Astrocyte of the spinal cord (primary cell): ENCODE measurements at places on chromosomes 16 and 17.

GRCh38 chr17:6421700-6422604 lies 13.0 kb downstream of the AIPL1 start:
- peak; percentile 61 for DNase-seq

DNA sequence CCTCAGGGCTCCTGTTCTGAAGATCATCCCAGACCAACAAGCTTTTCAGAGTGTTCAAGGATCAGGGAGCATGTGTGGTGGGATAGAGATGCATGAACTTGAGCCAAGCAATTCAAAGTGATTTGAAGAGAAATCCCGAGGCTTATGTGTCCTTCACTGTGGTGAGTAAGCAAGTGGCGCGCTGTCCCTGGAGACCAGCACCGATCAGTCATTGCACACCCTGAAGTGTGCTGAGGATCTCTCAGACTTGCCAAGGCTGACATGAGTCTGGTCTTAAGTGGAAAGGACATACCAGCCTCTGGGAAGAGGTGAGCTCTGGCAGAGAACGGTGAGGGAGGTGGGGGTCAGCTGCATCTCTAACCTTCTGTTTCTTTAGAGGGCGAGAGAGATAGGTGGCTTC lies 43.8 kb upstream of the CDH13 start:
- no peak for DNase-seq

DNA sequence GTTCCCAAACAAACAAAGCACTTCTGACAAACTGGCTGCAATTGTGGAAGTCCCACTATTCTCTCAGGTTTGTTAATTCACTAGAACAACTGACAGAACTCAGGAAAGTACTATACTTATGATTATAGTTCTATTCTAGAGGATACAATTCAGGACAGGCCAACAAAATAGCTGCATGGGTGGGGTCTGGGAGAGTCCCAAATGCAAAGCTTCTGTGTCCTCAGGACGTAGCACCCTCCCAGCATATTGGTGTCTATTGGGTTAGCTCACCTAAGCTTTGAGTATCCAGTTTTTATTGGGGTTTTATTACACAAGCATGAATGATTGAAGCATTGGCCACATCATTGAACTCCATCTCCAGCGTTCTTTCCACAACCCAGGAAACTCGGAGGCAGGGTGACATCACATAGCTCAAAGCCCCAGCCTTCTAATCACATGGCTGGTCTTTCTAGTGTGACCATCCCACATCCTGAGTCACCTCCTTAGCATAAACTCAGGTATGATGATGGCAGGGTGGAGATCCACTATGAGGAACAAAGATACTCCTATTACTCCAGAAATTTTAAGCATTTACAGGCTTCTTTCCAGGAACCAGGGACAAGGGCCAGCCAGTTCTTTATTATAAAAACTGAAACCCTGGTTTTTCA lies 43.9 kb upstream of the CCNF start:
- DNase-seq: no peak

DNA sequence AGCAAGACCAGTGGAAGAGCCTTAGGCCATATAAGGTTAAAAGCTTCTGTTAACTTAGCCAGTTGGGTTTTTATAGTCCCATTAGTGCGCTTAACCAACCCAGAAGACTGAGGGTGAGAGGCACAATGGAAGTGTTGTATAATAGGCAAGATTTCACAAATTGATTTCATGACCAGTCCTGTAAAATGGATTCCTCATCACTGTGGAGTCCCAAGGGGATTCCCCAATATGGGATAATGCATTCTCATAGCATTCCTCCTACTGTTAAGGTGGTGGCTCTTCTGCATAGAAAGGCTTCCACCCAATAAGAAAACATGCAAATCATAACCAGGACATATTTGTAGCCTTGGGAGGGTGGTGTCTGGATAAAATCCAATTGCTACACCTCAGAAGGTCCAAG lies 22.1 kb upstream of the B4GALNT2 start:
- DNase-seq: no peak

DNA sequence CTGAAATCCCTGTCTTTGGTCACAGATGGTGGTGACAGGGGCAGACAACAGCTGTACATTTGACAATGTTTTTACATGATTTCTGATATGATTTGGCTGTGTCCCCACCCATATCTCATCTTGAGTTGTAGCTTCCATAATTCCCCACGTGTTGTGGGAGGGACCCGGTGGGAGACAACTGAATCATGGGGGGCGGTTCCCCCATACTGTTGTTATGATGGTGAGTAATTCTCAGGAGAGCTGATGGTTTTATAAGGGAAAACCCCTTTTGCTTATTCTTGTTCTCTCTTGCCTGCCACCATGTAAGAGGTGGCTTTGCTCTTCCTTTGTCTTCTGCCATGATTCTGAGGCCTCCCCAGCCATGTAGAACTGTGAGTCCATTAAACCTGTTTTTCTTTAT lies 353.9 kb downstream of the CPPED1 start:
- no peak for DNase-seq

DNA sequence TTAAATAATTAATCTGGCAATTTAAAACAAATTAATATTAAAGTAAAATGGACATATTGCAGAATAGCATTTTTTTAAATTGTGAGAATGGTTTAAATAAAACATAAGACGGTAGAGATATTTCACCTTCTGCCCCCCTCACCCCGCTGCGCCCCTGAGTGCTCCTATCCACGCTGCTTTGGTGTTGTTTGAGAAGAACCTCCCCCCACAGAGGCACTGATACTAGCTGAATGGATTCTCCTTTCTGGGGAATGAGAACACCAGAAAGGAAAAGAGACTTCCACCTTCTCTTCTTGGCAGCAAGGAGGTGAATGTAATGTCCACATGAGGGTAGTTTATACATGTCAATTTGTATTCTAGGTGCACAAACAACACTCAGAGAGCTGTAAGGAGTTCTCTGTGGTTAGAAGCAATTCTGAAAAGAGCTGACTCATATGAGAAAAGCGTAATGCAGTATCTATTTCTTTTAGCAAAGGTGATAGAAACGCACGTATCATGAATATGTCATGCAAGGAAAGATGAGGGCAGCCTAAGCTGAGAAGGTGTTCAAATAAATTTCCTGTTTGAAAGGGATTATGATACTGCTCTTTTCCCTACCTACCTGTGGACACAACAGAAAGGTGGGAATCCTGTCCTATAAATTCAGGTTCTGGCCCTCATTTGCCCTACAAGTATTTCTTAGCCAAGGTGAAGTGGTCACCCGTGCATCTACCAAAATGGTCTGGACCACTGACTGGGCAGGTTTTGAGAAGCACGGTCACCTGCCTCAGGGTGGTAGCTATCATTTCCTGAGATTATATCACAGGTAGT lies 126.9 kb downstream of the PARN start:
- peak; percentile 78 for DNase-seq

DNA sequence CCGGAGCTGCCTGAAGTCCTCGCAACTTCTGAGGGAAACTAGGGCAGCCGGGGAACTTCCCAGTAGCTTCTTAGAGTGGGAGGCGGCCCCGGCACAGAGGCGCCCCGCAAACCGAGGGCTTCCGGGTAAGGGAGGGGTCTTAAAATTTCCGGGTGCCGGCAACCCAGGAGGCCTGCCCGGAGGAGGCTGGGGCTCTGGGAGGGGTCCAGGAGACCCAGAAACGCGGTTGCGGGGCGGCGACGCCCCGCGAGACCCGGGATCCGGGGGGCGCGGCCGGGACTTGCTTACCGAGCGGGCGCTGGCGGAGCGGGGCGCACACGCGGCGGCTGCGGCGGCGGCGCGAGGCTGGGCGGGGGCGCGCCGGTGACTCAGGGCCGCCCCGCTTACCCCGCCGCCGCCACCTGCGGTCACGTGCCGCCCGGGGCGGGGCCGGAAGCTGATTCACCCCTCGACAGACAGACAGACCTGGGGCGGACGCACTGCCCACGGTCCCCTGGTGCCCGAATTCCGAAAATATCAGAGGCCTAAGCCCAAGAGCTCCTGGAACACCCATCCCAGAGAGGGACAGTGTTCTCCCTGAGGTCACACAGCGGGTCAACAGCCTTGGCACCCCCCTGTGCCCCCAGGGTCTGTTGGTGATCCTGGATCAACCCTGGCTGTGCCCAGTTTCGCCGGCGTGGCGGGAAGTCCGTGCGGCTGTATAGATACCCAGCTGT lies at the start of gene FAM83G:
Gene FAM83G (minus strand): TSS at position 344 of the 716 bp plus-strand sequence. CDS start 723 bp downstream, outside the sequence.
- peak; percentile 65 for DNase-seq

DNA sequence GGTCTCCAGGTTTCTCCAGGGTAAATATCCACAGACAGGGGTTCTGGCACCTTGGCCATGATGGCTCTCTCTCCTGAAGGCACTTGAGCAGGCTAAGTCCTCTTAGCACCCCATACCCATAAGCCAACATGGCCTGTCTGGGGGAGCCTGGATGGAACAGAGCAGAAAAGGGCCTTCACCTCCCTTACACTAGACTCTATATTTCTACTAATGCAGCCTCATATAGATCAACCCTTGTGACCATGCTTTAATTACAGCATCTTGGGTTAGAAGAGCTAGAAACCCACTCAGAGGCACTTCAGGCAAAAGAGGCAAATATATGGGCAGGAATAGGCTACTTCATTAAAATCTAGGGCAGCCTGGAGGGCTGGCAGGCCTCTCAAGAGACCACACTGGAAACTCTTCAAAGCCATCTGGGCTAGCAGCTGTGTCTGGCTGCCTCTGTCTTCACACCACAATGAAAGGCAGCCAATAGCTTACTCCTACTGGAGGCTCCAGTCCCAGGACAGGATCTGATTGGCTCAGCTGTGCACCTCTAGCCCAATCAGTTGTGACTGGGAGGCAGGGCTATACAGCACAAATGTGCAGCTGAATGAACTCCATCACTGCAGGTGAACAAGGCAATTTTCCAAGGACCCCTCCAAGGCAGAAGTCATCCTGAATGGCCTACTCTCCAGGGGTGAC lies 4.7 kb upstream of the CDT1 start:
- no peak for DNase-seq

DNA sequence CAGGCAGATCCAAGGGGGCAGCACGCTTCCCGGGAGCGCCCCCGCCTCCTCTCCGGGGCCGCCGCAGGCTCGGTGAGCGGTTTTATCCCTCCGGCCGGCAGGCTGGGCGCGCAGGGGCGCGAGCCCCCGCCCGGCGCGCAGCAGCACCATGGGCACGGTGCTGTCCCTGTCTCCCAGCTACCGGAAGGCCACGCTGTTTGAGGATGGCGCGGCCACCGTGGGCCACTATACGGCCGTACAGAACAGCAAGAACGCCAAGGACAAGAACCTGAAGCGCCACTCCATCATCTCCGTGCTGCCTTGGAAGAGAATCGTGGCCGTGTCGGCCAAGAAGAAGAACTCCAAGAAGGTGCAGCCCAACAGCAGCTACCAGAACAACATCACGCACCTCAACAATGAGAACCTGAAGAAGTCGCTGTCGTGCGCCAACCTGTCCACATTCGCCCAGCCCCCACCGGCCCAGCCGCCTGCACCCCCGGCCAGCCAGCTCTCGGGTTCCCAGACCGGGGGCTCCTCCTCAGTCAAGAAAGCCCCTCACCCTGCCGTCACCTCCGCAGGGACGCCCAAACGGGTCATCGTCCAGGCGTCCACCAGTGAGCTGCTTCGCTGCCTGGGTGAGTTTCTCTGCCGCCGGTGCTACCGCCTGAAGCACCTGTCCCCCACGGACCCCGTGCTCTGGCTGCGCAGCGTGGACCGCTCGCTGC lies 832 bp downstream of the CDK5R1 start:
- peak; percentile 30 for DNase-seq
